ENCODE measurements at places on chromosomes 2 and 18.

DNA sequence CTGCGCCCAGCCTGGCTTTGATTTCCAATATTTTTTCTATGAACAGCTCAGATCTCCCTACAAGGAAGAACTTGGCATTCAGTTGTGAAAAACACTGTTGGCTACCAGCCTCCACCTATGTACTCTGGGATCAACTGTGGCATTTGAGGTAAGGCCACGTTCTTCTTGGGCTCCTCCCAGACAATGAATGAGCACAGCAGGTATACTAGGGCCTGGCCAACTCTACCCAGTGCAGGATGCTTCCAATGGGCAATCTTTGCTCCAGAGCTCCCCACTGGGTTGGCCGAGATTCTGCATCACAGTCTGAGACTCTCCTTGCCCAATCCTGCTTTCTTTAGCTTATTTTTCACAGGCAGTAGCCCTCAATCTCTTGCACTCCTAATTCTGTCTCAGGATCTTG is 75.9 kb downstream of the TMEM131 start:
- no peak for DNase-seq

DNA sequence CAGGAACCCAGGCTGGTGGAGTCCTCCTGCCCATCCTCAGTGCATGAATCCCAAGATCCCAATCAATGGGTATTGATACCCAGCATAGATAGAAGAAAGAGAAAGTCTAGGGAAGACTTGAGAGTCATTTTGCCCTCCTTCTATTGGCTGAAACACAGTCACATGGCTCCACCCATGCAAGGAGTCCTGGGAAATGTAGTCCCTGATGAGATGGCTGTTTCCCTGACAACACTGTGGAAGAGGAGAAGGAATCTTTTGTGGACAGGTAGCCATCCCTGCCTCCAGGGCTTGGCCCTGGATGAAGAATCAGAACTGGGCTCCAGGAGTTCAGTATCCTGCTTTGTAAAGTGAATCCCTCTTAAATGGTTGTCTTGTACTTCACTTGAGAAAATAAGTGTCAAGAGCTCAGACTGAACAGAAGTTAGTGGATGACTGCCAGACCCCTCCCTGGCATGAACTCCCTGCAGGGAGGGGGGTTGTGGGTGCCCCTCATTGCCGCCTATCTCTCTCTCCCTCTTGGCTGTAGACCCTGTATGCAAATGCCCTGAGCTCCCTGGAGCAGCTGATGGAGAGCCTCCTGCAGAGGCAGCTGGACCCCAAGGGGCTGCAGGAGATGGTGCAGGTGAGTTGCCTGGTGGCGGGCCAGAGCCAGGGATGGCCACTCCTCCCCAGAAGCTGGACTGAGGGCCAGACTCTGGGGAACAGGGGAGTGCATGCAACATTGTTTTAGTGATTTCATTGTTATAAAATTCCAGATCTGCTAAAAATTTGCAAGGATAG is 36.1 kb downstream of the MROH2A start:
- peak; percentile 18 for DNase-seq

DNA sequence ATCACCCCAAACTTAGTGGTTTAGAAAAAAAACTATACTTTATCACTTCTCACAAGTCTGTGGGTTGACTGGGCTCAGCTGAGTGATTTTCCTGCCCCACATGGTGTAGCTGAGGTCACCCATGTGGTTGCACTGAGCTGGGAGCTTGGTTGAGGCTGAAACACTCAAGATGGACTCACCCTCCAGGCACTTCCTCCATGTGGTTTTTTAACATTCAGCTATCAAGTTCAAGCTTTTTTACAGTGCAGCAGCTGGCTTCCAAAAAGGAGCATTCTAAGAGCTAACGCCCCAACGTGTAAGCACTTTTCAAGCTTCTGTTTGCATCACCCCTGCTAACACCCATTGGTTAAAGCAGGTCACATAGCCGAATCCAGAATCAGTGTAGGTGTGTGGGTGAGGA is 105.9 kb upstream of the CREB1 start:
- DNase-seq = no peak

DNA sequence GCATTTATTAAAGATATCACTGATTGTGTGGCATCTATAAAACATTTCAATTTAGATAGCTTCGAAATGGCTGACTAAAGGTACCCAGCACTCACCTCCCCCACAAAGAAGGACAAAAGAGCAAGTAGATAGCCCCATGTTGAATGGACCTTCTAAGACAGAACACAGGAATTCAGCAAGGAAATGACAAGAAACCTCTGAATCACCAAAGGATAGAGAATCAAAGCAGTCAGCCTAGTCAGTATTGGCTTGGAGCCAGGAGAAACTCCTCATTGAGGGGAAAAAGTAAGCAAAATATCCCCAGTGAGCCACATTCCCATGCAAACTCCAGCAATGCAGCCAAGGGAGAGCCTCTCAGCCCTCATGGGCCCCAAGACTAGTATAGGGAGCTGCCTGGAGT is 113.7 kb downstream of the BARD1 start:
- no peak for DNase-seq

- no peak for DNase-seq
Measured at GRCh38 chr2:237645261-237645660, 17.9 kb downstream of the LRRFIP1 start.

GRCh38 chr18:62435435-62436031 is 87.3 kb upstream of the ZCCHC2 start:
- no peak for DNase-seq

GRCh38 chr2:132795220-132795619 is 125.2 kb upstream of the LYPD1 start:
- no peak for DNase-seq

- peak; percentile 44 for DNase-seq
Measured at GRCh38 chr2:100817388-100817985, 2.5 kb upstream of the NPAS2 start.

DNA sequence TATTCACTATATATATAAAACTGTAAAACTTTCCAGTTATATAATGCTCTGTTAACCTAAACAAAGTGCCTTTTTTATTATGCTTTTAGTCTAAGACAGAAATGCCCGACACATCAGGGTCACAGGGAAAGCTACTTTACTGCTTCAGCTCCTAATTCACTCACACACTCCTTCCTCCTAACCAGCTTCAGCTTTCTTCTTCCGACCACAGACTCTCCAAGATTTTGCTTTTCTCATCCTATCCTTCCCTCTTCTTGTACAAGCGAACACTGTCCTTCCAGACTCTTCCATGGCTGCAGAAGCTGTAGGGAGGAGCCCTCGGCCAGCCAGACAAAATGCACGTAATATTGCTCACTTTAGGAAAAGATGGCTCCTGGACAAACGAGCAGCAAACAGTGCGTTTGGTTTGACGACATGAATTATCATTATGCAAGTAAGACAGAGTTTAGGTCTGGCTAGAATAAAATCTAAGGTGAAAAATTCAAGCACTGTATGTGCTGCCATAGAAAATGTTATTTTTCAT is 47.5 kb upstream of the HNRNPA3 start:
- peak; percentile 79 for DNase-seq

- DNase-seq = peak; percentile 68
Measured at GRCh38 chr2:145157741-145158591, 638.0 kb upstream of the ZEB2 start.

DNA sequence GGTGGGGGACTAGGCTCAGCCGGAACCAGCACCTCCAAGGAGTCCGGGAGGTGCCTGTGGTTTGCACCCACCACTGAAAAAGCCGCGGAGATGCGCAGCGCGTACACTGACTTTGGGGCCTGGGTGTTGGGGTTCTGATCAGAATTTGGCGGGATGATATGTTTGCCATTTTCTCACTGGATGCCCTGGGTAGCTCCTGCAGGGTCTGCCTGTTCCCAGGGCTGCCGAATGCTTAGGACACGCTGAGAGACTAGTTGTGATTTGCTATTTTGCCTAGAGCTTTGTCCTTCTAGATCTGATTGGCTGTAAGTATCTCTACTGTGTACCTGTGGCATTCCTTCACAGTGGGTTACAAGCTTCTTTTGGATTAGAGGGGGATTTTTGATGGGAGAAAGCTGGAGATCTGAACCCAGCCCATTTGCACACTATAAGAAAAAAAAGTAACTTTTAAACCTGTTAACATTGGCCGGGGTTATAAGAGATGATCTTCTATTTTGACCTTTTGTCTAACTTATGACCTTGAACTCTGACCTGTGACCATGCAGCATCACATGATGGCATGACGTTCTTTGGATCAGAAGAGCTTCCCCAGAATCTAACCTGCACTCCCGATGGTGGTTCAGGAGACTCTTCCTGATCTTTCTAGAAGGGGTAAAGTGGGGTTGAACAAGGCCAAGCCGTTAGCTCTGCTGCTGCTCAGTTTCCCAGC is 1.6 kb downstream of the KCNE4 start:
- no peak for DNase-seq

DNA sequence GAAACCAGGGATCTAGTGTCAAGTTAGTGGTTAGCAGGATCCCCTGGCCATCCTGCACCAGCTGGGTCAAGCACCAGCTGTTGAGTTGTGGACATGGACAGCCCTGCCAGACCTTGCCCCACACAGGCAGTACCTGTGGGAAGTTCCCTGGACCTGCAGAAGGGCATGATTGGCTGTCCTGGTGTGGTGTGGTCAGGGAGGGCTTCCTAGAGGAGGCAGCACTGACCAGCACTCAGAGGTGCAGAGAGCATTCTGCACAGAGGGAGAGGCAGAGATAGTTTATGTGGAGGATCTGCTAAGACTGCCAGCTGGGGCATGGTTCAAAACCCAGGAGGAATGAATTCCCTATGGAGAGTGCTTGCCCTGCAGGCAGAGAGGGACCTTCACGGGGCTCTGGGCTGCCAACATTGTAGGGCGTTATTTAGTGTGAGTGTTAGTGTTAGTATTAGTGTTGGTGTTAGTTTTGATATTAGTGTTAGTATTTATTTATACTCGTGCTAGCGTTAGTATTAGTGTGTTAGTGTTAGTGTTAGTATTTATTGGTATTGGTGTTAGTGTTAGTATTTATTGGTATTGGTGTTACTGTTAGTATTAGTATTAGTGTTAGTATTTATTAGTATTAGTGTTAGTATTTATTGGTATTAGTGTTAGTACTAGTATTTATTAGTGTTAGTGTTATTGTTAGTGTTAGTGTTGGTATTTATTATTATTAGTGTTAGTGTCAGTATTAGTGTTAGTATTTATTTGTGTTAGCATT is 31.9 kb downstream of the TWIST2 start:
- DNase-seq = no peak
